Amygdala (tissue), 56 donors: ENCODE measurements at places on chromosomes 1 and 21.

GRCh38 chr1:165445388-165445787 is 462 bp upstream of the RXRG start:
- DNase-seq: no peak

DNA sequence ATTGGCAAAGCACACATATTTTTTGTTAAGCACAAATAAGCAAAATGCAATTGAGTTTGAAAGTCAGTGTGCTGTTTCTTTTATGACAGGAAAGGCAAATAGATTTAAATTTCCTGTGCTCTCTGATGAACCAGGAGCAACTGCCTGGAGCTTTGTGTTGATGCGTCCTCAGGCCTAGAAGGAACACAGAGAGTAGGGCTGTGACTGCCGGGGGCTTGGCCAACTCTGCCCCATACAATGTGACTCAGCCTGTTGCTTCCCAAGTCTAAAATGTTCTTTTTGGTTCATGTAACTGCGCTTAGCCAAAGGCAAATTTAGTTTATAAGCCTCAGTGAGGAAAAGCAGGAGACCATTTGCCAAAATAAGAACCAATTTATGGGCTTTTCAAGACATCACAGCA is 37.5 kb downstream of the TOR1AIP2 start:
- no peak for DNase-seq

- peak; percentile 54 for DNase-seq
Measured at GRCh38 chr1:36154765-36155407, 1.1 kb upstream of the MAP7D1 start.

- DNase-seq: no peak
Measured at GRCh38 chr1:185453496-185454192, 136.6 kb upstream of the IVNS1ABP start.

GRCh38 chr1:46812996-46813857 is 14.4 kb downstream of the CYP4B1 start:
- DNase-seq: no peak

DNA sequence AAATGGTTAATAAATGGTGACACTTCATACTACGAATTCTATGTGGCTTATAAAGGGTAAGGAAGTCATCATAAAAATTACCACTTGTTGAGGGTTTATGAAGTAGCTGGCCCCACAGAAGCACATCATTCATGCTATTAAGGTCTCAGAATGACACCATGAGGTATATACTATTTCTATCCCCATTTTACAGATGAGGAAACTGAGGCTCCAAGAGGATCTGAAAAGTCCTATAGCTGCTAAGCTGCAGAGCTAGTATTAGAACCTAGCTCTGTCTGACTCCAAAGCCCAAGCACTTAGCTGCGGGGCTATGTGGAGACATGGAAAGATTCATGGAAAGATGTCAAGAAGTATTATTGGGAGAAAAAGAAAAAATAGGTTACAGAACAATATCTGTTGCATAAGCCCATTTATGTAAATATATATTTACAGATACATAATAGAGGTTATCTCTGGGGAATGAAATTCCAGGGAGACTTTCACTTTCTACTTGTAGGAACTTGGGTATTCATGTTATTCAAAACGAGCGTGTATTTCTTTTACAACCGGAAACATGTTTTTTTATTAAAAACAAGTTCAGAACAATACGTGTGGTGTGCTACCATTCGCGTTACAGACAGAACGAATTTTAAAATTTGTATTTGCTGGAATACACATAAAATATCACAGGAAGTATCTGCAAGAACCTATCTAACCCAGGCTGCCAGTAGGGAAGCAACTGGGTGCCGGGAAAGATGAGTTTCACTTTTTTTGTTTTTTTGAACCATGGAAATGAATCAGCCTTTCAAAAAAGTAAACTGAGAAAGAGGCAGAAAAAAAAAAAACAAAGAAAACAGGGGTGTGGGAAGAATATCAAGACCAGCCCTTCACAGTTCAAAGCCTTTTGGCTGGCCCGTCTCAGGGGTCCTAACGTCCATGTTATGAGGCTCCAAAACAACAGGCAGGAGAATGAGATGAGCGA is 13.4 kb downstream of the SPOCD1 start:
- DNase-seq: no peak

DNA sequence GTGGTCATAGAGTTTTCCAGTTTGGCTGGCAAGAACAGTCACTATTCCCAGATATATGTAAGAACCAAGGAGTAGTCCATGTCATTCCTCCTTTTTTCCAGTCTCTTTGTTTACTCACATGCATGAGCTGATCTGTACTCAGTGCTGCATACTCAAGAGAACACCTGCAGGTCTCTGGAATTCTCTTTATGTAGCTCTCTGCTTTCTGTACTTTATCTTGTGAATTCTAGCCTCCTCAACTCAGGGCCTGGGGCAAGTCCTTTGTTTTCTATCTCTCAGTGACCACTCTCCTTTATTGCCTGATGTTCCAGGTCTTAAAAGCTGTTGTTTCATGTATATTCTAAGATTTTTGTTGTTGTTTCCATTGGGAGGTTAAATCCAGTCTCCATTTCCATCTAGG is 478.9 kb downstream of the DPYD start:
- DNase-seq: no peak

DNA sequence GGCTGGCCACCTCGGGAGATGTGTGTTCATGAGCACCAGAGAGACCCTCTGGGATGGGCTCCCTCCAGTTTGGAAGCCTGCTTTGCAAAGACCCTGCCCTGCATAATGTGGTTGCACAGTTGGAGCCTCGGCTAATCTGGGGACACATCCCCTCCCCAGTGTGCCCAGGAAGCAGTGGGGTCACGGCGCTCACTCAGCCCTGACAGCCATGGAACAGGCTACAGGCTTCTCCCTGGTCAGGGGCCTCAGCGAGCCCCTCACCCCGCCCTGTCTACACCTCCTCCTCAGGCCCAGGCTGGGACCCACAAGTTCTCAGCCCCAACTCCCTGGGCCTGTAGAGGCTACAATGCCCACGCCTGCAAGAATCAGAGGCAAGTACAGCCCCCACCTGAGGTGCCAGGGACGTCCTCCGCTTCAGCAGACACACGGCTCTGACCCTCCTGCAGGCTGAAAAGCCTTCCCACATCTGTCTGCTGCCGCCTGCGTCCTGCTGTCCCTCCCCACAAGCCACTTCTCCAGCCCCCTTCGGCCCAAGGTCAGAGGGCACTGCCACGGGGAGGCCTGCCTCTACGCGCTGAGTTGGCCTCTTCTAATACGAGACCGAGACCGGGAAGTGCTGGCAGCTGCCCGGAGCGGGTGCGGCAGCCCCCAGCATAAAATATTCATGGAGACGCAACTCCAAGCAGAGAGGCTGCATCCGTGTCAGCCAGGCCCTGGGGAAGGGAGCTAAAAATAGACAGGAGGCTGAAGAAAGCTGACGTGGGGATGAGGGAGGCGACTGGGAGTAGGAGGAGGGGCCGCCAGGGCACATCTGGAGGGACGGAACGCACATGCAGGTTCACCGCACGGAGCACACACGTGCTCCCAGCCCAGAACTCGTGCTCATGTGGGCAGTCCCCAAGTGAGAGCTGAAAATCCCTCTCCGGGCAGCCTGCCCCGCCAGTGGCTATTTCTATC is 15.2 kb upstream of the GPR153 start:
- DNase-seq: no peak

DNA sequence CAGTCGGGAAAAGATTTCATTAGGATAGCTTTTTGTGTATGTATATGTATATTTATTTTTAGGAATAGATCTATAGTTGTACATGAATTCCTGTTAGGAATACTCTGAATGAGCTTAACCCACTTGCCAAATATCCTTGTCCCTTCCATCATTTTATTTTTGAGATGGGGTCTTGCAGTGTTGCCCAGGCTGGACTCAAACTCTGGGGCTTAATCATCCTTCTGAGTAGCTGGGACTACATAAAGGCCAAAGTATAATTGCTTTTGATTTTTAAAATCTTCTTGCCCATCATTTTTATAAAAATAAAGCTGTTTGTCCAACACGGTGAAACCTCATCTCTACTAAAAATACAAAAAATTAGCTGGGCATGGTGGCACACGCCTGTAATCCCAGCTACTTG is 20.2 kb upstream of the PLEKHM2 start:
- no peak for DNase-seq

DNA sequence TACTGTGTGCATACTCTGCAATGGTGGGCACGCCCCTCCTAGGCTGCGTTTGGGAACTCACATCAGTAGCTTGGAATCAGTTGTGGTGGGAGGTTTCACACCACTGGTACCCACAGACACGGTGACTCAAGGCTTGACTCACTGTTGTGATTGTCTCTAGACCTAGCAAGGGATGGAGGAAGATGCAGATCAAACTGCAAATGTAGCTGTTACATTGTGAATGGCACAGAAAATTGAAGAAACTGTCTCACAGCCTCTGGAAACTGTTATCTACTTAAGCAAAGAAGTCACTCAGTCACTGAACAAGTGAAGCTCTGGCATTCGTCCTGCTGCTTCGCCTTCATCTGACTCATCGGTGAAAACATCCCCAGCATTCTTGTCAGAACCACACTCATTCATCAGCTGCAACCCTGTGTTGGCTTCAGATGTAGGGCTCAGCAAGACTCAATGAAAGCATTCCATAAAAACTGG is 59.5 kb downstream of the POFUT2 start:
- DNase-seq: no peak

- no peak for DNase-seq
Measured at GRCh38 chr1:36497207-36497606, 14.5 kb upstream of the CSF3R start.

DNA sequence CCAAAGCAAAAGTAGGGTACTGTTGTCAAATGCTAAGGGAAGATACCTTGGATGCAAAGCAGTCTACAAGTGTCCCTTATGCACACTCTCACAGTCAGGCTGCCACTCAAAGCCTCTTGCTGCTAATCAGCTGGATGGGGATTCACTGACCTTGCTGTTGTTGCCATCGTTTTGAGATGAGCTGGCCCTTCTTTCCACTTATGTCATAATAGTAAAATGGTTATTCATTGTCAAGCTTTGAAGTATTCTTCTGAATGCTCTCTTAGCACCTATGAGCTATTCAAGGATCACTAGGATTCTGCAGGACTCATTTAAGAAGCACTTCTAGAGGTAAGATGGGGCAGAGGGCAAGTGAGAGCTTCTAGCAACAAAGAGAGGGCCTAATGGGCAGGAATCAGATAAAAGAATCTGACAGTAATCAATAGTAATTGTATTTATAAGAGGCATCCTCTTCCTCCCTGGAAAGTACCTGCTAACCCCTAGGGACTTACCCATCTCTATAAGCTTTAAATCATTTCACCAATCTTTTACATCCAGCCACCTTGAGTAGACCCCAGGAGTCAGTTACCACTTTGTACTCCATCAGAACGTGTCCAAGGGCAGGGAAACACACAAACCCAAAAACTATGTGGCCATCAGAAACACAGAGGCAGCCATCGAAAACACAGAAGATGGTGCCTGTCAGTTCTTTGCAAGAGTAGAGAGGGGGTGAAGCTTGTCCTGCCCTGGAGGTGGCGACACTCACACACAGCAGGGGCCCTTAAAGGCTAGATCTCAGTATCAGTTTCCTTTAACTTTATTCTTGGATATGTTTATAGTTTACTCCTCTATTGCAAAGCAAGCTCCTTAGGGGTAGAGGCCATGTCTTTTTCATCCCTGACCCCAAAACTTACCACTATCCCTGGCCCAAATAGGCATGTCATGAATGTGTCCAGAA is 103.7 kb upstream of the NFIA start:
- no peak for DNase-seq

DNA sequence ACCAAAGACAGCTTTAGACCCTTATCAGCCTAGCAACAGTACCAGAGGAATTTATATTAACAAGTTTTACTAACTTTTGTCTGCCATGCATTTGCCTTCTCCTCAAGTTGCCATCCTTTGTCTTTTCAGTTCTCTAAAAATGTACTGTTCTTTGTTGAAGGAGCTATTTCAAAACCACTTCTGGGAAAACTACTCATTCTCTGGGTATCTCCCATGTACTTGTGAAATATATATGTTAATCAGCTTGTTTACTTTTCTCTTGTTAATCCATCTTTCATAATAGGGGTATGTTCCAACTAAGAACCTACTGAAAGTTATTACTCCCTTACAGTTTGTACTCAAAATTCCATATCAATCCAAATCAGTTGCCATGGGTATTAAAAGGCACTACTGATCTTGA is 16.3 kb downstream of the DPYD start:
- DNase-seq: no peak

GRCh38 chr1:94621395-94621794 is 79.8 kb upstream of the F3 start:
- DNase-seq: no peak

GRCh38 chr1:87252406-87252805 is 76.3 kb upstream of the LMO4 start:
- no peak for DNase-seq

GRCh38 chr21:44347911-44348451 is 5.4 kb upstream of the TRPM2 start:
- DNase-seq: no peak

- DNase-seq: no peak
Measured at GRCh38 chr21:36193200-36193599, 36.6 kb downstream of the DOP1B start.

GRCh38 chr1:74847715-74848114 is 114.8 kb downstream of the TYW3 start:
- DNase-seq: no peak
